Effector memory CD8-positive, alpha-beta T cell (primary cell): ENCODE measurements at places on chromosomes 3 and 15.

DNA sequence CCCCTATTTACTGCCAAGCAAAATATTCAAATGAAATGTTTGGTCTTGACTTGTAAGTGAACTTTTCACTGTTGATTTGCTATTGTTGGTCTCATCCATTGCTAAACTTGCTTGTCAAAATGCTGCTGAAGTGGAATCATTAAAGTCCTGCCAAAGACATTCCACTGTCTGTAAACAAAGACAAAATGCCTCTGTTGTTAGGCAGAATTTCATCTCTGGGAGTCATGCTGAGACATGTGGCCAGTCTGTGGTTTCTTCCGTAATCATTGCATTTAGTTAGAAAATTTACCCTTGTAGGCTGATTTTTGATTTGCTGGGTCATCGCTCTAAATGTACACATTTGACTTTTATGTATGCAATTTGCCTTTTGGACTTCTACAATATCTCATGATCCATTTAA is 577.7 kb downstream of the MECOM start:
- no peak for DNase-seq

DNA sequence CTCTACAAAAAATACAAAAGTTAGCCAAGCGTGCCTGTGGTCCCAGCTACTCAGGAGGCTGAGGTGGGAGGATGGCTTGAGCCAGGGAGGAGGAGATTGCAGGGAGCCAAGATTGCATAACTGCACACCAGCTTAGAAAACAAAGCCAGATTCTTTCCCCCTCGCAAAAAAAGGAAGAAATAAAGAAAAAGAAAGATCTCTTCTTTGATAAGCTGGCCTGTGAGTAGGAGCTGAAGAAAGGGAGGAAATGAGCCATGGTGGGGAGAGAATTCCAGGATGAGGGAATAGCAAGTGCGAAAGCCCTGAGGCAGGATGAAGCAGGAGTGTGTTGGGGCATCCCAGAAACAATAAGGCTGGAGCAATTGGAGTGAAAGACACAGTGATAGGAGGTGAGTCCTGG is 24.5 kb upstream of the TOP2B start:
- DNase-seq = no peak

GRCh38 chr15:101029971-101030661 is 111.0 kb downstream of the LRRK1 start:
- no peak for DNase-seq

- DNase-seq = no peak
These were observed 50.2 kb downstream of the FHIT start for GRCh38 chr3:61201071-61201470.

GRCh38 chr3:12948891-12949711 is 107.7 kb upstream of the RPL32 start:
- DNase-seq = peak; percentile 20

DNA sequence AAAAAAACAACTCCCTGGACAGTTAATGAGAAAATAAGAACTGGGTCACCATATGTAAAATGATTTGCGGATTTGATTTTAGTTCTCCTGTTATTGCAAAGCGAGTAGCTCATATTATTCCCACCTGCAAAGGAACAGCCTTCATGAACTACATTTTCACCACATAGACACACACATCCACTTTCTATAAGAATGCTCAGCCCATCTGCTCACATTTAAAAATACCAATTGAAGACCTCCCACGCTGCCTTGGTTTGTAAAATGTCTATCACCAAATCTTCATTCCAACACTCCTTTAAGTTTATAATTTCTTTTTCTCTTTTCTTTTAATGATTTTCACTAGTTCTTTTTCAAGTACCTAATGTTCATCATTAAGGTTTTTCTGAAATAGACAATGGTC is 148.6 kb downstream of the FGF12 start:
- no peak for DNase-seq

- DNase-seq = no peak
These were observed 162.9 kb upstream of the STT3B start for GRCh38 chr3:31369637-31370379.

GRCh38 chr3:8659242-8659641 is 14.6 kb upstream of the SSUH2 start:
- no peak for DNase-seq

DNA sequence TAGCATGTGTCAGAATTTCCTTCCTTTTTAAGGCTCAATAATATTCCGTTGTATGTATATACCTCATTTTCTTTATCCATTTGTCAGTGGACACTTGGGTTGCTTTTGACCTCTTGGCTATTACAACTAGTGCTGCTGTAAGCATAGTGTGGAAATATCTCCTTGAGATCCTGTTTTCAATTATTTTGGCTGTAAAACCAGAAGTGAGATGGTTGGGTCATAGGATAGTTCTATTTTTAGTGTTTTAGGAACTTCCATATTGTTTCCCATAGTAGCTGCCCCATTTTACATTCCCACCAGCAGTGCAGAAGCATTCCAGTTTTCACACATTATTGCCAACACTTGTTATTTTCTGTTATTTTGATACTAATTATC is 70.4 kb upstream of the C15orf39 start:
- DNase-seq = no peak

DNA sequence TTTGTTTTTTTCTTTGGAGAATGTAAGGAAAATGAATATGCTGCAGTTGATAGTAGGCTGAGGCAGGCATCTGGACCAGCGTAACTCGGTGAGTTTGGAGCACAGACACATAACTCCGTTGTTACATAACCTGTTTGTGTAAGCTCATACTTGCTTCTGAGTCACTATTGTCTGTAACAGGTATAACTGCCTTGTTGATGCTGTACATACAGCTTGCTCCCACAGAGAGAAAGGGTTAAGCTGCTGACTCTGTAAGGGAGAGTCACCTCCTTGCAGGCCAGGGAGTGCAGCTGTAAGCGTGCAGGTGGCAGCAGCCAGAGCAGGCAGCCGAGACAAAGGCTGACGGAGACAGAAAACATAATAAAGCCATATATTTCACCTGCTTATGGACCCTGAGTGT is 20.4 kb downstream of the RETNLB start:
- no peak for DNase-seq

GRCh38 chr15:54803987-54804386 is 392.8 kb downstream of the RSL24D1 start:
- DNase-seq = no peak

GRCh38 chr3:146682171-146682570 is 77.0 kb upstream of the PLSCR5 start:
- no peak for DNase-seq

DNA sequence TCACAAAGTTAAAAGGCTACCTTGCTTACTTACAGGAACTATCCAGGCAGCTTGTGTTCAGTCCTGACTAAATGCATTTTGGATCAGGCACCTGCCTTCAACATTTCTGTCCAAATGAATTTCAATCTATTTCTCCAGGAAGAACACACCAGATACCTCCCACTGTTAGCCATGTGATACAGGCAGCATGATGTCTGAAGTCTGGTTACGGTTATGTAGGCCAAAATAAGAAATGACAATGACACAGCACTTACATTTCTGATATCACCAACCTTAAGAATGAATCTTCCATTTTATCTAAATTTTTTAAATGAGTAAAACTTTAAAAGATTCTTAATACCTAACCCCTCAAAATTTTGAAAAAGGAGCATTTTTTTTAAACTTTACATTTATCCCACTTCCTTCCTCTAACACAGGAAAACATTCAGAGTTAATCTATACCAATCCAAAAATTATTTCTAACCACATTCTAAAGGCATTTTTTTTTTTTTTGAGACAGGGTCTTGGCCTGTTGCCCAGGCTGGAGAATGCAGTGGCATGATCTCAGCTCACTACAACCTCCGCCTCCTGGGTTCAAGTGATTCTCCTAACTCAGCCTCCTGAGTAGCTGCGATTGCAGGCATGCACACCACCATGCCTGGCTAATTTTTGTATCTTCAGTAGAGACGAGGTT is at the start of gene MAP4:
TSS of gene MAP4 (minus strand) at position 116 of the 673 bp plus-strand sequence. CDS start 17,556 bp downstream, outside the sequence.
- DNase-seq = no peak

DNA sequence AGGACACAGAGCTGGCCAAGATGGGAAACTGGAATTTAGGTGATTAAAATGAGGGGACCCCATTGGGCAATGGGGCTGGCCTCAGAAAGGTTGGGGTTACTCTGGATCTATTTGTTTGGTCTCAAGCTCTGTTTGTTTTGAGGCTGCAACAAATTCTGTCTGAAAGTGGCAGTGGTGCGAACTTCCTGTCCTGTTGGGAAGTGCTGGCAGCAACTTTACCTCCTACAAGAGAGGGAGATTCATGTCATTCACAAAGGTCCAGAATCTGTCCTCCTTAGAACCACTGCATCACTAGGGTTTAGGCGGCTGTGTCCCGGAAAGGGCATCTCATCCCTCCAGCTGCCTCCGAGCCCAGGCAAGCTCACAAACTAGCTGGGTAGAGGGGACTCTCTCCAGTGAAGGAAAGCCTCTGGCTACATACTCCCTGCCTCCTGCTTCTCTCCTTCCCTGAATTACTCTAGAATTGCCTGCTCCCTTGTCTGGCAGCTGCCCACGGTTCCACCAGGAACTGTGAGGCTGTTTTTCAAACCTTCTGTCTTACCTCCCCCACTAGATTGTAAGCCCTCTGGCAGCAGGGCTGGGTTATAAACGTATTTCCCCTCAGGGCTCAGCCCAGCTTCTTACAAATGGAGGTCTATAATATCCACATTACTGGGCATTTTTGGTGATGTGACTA is 23.6 kb downstream of the MEGF11 start:
- DNase-seq = no peak

DNA sequence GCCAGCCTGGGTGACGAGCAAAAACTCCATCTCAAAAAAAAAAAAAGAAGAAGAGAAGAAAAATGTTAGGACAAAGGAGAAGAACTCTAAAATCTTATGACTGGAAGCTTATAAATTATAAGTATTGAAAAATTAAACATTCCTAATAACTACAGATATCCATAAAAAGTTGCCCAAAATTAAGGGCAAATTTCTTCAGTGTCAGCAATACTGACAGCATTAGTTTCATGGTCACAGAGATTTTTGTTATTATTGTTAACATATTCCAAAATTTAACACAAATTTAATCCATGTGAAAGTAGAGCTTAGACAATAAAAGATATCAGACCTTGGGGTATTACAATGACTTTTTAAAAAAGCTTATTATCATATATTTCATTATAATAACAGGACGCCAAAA is 74.1 kb downstream of the NR2F2 start:
- DNase-seq = no peak

DNA sequence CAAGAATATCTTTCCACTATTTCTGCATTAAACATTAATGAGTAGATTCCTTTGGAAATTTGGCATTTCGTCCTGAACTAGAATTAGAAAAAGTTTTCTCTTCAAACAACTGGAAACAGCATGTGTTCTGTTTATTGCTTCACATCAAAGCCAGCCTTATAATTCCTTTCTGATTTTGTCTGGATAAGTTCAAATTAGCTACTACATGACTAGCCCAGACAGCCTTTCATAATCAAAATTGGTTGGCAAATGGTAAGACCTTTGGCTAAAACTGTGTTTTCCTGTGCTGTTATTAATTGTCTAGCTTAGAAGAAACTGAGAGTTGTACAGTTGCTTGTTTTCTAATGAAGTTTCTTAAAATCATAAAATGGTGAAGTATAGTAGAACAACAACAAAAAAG is 52.7 kb upstream of the P3H2 start:
- no peak for DNase-seq

- no peak for DNase-seq
These were observed 397.7 kb downstream of the CACNA2D3 start for GRCh38 chr3:54520060-54520459.

DNA sequence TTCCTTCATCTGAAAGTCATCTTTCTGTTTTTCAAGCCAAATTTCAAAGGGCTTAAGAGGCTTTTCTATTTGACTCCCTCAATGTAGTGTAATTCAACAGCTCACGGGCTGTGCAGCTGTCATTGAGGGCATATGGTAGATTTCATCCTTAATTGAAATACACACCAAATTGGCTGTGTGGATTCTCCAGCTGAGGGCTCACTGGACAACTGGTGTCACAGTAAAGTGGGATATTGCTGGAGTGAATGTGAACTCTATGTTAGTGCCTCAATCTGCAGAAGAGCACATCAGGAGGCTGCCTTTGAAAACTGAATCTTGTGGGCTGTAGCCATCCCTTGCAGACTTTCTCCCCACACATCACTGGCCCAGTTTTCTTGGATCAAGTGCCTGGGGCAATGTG is 120.1 kb downstream of the GALK2 start:
- no peak for DNase-seq

GRCh38 chr3:140406655-140407054 is 271.2 kb upstream of the TRIM42 start:
- no peak for DNase-seq

- DNase-seq = no peak
These were observed 342.6 kb downstream of the NSUN3 start for GRCh38 chr3:94405258-94406035.

DNA sequence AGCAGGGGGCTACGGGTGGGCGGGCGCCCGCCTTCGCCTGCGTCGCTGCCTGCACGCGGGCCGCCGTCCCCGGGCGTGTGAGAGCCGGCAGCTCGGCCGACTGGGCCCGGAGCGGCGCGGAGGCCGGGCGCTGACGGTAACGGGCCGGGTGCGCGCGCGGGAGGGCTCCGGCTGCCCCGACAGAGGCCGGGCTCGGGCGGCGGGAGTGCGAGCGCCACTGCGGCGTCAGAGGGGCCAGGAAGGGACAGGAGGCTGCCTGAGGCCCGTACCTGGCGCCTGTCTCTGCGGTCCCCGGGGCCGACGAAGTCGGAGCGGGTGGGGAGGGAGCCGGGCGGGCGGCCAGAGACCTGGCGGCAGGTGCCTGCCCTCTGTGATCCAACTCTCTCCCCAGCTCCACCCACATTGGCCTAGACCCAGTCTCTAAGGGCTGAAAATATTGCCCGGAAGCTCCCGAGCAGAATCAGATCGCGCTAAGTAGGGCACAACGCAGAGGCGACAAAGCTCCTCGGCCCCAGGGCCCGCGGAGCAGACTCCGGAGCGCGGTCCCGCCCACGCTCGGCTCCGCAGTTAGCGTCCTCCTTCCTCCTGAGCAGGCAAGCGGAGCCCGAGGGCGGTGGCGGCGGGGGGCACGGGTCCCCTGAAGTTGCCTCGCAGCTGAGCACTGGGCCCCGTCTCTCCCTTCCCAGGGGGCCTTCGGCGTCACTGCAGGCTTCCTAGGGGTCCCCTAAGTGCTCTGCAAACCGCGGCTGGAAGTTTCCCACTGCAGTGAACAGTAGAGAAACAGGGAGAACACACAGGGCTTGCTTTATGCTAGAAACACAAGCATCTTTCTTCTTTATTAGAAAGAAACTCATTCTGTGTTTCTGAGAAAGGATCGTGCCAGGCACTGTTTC is at the start of gene MAN2A2:
TSS of gene MAN2A2 (plus strand) at position 463 of the 893 bp plus-strand sequence. CDS start 906 bp downstream, outside the sequence.
- peak; percentile 70 for DNase-seq

GRCh38 chr3:39903253-39903652 is 93.8 kb downstream of the MYRIP start:
- DNase-seq = no peak
